ENCODE measurements at places on chromosomes 5 and 9.
A peak's percentile ranks its signal among the peaks of the same experiment; 100 is the strongest.

GRCh38 chr9:132498531-132499210 is 83.7 kb upstream of the BARHL1 start:
- no peaks in the 10 kb centered on the region for H3K36me3 ChIP-seq
- no peak overlapping the region for H3K27ac ChIP-seq
- H3K4me3 ChIP-seq, result no peak overlapping the region

GRCh38 chr5:102590467-102590866 is 91.7 kb upstream of the SLCO6A1 start:
- no peak overlapping the region for H3K27ac ChIP-seq
- H3K4me1 ChIP-seq, result no peaks in the 10 kb centered on the region
- no peak overlapping the region for H3K4me3 ChIP-seq

- no peaks in the 10 kb centered on the region for H3K4me1 ChIP-seq
- H3K36me3 ChIP-seq, result no peaks in the 10 kb centered on the region
- no peak overlapping the region for H3K27ac ChIP-seq
- H3K27me3 ChIP-seq, result no peaks in the 10 kb centered on the region
- H3K4me3 ChIP-seq, result no peak overlapping the region
Measured at GRCh38 chr5:117473165-117473564, 898.5 kb upstream of the SEMA6A start.

DNA sequence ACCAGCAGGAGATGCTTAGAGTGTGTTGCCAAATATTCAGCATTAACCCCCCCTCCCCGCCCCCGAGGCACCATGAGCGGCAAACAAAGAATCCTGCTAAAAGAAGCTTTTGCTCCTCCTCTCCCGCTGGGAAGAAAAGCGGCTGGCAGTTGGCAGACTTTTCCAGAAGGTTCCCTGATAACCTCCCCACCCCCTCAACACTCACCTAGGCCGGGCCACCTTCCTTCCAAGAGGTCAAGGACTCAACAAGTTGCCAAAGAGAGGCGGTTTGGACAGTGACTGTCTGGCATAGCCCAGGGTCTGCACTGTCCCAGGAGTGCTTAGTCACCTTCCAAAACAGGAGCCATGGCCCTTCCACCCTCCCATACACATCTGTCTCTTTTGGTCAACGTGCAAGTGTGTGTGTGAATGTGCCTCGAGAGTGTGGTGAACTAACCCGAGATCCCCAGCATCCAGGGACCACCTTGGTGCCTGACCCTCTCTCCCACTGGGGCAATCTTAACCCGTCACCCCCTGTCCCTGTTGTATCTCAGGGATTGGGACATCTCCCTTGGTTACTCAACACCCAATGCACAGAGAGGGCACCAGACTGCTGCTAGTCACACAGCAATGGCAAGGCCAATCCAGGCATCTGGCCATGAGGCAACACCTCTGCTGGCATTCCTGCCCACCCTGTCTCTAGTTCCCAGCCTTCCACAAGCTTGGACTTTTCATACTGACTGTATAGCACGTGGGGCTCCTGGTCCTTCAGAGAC is 18.9 kb downstream of the CAMK2A start:
- H3K4me3 ChIP-seq, result no peak overlapping the region
- no peak for DNase-seq
- H3K36me3 ChIP-seq, result no peaks in the 10 kb centered on the region
- H3K27ac ChIP-seq, result no peak overlapping the region
- H3K4me1 ChIP-seq, result no peaks in the 10 kb centered on the region

DNA sequence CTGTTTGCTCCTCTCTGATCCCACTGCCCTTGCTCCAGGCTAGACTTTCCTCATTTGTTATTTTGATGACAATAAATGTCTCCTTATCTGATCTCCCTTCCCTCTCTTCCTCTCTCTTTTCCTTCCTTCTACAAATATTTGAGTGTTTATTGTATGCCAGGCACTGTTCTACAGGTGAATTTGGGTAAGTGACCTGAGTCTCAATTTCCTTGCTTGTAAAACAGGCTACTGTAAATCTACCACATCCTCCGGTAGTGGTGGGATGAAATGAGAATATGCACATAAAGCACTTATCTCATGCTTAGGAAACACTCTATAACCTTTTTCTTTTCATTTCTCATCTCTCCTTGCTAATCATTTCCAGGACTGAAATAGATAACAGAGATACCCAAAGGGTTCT is 86.4 kb downstream of the HMHB1 start:
- DNase-seq, result no peak
- no peaks in the 10 kb centered on the region for H3K27me3 ChIP-seq
- H3K4me1 ChIP-seq, result no peaks in the 10 kb centered on the region
- H3K4me3 ChIP-seq, result no peak overlapping the region
- no peaks in the 10 kb centered on the region for H3K36me3 ChIP-seq
- no peak overlapping the region for H3K27ac ChIP-seq

DNA sequence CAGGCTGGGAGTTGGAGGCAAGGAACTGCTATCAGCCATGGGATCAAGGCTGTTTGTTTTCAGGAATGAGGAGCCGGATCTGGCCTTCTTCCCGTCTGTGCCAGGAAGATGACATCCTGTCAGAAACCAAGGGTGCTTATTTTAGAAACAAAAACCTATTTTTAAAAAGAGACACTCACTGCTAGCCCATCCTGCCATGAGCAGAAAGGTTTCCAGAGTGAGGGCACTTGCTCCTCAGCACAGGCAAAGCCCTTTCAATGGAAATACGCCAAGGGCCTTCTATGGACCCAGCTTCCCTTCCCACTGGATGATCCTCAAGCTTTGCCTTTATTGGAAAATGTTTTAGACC is 132.6 kb upstream of the FSTL4 start:
- no peak overlapping the region for H3K4me3 ChIP-seq
- peak overlapping the region; percentile 43 for H3K27ac ChIP-seq
- DNase-seq, result no peak
- H3K27me3 ChIP-seq, result no peaks in the 10 kb centered on the region
